ENCODE measurements at places on chromosomes 4 and X.

- DNase-seq = no peak
Measured at GRCh38 chr4:66091786-66092185, 421.5 kb upstream of the EPHA5 start.

GRCh38 chr4:92249541-92249940 is 54.2 kb upstream of the GRID2 start:
- no peak for DNase-seq

- no peak for DNase-seq
Measured at GRCh38 chrX:49809891-49810632, 19.0 kb upstream of the PAGE4 start.

DNA sequence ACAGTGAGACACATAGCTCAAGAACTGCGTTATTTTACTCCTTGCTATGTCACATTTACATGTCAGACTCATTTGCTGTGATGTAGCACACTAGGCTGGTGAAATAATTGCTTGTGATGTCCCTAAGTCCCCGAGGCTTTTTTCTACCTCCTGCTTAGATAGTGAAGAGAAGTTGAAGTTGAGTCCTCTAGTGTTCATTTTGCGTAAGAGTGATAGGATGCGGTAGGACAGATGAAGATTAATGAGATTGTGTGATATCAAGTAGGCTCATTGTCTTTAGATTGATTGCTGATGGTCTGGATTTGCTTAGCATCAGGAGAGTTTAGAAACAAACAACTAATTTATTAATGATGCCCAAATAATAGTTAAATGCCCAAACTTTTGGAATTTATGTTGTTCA is 173.6 kb upstream of the NUDT6 start:
- no peak for DNase-seq

- no peak for DNase-seq
Measured at GRCh38 chr4:143351774-143352451, 15.2 kb downstream of the GAB1 start.

DNA sequence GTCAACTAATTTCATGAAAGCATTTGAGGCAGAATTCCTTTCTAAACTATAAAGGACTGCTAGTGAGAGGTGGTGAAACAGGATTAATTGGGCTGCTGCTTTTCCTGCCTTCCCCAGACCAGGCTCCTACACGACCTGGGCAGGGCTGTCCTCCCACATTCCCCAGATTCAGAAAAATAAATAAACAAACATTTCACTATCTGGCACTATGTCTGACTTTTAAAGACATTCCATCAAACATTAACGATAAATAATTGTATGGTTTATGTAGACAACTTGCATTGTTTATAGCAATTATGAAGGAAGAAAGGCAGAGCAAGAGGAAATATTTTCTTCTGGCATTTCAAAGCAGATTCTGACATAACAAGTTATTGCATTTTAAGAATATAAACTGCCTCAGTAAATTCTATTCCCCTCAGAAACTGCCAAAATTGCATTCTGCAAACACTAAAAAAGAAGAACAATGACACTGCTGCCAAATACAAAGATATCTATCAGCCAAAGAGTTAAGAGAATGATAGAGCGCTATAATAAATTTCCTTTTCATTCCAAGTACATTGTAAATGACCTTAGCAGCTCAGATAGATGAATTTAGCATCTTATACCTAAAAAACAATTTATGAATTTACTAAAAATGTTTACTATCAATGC is 214.7 kb upstream of the INTU start:
- DNase-seq = no peak

DNA sequence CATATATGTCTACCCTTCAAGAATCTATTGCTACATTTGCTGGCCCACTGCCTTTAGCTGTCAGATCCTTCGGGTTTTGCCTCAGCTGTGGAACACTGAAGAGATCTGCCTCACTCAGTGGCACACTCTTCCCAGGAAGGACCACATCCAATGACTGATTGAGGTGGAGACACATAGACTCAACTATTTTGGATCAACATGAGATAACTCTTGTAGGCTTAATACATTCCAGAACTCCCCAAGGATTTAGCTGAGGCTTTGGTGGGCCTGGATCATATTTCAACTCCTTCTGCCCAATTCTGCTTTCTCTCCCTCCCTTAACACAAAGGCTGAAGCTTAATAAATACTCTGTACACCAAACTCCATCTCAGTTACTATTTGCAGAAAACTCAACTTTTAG is 100.5 kb downstream of the CORIN start:
- DNase-seq = no peak

DNA sequence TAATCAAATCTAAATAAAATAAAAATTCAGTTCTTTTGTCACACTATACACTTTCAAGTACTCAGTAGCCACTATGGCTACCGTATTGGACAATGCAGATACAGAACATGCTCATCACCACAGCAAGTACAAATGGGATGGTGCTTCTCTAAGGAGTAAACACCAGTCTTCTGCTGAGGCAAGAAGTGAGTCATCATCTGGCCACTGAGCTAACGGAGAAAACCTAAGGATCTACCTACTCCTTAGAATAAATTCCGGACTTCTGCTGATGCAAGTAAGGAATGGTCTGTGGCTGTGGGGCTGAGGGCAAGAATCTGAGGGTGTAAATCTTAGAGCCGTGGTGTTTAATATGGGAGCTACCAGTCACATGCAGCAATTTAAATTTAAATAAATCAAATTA is 11.3 kb upstream of the RBMXL3 start:
- no peak for DNase-seq

- DNase-seq = peak; percentile 51
Measured at GRCh38 chr4:96649536-96649935, 809.6 kb downstream of the PDHA2 start.

DNA sequence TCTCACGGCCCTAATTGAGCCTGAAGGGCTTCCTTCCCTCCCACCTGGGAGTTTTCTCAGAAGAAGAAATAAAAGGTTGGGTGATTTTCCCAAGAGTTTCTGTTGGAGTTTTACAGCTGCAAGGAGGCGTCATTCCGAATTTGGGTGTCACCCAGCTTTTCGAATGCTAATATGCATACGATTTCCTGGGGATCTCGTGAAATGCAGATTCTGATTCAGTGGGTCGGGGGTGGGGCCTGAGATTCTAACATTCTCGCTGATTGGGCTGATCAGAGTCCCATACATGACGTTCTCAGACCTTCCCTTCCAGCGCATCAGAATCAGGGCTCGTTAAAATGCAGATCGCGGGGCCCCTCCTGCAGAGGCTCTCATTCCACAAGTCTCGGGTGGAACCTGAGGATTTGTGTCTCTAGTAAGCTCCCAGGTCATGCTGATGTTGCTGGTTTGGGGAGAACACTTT is 125.8 kb upstream of the STX18 start:
- no peak for DNase-seq

GRCh38 chr4:129264008-129264657 is 168.2 kb downstream of the C4orf33 start:
- no peak for DNase-seq

DNA sequence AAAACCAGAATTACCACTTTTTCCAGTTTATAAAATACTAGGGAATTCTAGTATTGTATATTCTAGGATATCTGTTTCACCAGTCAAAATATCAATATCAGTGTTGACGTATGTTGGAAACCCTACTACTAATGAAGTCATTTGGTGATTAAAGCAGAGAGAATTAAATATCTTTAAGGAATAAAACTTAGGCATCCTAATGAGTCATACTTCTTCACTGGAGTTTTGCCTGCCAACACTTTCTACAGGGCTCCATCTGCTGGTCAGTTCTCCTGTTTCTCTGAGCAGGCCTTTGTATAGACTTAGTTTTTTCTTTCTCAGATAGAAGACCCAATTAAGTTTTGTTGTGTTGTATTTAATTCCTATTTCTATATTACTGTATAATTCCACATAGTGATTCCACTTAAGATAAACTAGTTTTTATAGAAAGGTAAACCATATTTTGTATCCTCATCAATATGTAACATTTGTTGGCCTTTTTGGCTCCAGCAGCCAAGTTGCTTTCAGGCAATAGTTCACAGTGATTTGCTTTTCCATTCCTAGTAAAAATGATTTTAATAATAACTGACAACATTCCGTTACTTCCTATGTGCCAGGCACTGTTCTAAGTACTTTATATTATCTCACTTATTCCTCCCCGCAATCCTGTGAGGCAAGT is 3.5 kb downstream of the AP1AR start:
- peak; percentile 64 for DNase-seq

DNA sequence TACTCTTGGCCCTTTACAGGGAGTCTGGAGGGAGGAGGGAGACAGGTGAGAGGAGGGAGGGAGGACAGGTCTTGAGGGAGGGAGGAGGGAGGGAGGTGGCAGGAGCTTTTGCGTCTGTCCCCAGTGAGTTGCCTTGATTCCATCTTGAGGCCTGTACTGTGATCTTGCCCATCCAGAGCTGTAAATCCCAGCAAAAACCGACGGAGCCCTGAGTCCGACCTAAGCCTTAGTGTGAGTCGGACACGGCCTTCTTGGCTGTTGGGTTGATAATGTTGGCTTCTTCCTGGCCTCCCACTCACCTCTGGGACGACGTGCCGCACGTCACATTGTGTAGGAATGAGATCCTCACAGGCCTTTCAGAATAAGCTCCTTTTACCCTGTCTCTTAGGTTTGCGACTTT is 72.5 kb downstream of the RGS12 start:
- no peak for DNase-seq

- DNase-seq = no peak
Measured at GRCh38 chrX:99572711-99573110, 837.4 kb downstream of the PCDH19 start.

DNA sequence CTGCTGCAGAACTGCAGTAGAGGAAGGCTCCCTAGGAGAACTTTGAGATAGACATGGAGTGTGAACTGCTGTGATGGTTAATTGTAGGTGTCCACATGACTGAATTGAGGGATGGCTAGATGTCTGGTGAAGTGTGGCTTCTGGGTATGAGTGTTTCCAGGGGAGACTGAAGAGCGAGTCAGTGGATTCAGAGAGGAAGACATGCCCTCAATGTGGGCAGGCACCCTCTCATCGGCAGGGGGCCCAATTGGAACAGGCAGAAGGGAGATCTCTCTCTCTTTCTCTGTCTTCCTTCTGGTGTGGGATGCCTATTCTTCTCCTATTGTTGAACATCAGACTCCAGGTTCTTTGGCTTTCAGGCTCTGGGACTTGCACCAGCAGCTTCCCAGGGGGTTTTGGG is 304.7 kb upstream of the GATB start:
- no peak for DNase-seq

DNA sequence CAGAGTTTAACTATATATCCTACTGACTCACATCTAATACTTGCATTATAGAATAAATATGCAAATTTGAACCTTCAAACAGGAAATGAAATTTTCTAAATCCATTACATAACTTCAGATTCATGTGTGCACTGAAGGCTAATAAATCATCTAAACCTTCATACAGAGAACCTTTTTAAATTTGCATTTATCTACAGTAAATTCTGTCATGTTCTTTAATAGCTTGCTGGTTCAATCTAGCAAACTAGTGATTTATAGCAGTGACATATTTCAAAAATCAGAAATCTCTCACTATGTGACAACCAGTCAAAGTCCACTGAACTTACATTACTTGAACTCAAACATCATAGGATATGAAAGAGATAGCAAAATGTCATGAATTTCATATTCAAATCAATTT is 65.1 kb downstream of the LRBA start:
- no peak for DNase-seq

GRCh38 chr4:119005928-119006460 is 117.3 kb downstream of the SYNPO2 start:
- DNase-seq = no peak

- no peak for DNase-seq
Measured at GRCh38 chr4:2802618-2803531, 10.0 kb downstream of the SH3BP2 start.

DNA sequence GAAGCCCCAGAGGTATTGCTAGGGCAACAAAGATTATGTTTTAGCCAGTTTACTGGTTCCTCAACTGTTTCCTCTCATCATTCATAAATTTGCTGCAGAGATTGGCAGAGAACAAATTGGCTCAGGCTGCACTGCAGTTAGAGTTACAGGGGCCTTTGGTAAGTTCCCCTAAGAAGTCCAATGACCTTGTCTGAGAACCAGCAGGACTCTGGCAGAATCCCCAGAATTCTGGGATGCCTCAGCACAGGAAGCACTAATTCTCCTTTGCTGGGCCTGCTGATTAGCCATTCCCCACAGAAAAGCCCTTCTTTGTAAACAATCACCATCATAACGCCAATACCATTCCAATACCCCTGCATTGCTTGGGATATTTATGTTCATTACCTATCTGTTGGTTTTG is 151.3 kb downstream of the USP46 start:
- DNase-seq = no peak

DNA sequence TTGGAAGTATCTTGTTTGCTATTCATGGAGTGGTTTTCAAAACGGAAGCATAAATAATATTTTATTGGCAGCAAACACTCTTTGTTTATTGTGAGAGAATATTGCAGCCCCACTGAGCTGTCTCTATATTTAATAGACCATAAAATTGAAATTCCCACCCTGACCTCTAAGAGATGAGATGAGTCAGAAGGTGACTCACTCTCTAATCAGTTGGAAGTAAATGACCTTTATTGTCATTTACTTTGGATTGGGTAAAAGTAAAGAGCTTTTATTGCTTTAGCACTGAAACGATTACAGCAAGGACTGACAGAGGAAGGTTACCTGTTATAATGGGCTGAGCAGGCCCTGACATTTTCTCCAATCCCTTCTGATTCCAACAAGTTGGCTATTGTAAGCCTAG is 55.0 kb downstream of the SYTL5 start:
- no peak for DNase-seq

DNA sequence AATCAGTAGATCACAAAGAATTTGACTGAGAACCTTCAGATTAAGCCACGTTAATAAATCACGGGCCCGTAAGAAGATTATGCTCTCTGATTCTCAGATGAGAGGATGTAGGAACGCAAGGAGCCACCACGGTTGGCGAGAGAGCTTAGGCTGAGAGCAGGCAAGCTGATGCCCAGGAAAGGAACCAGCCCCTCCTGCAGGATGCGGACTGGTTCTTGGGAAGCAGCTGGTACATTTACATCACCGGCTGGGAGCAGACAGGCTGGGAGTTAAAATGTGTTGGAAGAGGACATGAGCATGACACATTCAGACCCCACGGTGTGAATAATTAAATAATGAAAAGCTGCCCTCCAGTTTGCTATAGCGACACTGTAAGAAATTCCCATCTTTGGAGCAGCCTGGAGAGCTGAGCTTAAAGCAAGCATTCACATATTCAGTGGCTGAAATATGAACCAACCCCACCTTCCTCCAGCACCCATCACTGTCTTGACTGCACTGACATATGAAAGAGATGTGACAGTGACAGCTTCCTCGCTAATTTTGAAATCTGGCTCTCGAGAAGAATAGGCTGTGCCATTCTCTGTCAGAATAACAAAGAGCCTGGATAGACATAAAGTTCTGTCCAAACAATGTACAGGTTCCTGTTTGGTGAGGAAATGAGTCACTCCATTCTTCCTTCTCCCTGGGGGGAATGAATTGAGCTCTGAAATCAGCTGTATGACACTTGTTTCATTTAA is 33.1 kb downstream of the LNX1 start:
- peak; percentile 74 for DNase-seq

- no peak for DNase-seq
Measured at GRCh38 chr4:168600796-168601583, 104.1 kb downstream of the PALLD start.

GRCh38 chr4:180942367-180942916 is 1300.8 kb upstream of the TENM3 start:
- DNase-seq = no peak
